Breast epithelium (tissue), 4 donors: ENCODE measurements at places on chromosomes 11 and 22.
A peak's percentile ranks its signal among the peaks of the same experiment; 100 is the strongest.

- H3K36me3 ChIP-seq = no peaks in the 10 kb centered on the region
- no peaks in the 10 kb centered on the region for H3K27me3 ChIP-seq
- H3K27ac ChIP-seq = peak overlapping the region; percentile 84
- DNase-seq = no peak
Measured at GRCh38 chr22:31036671-31037550, 44.2 kb upstream of the SMTN start.

- H3K27me3 ChIP-seq = no peaks in the 10 kb centered on the region
- H3K4me3 ChIP-seq = no peak overlapping the region
- no peaks in the 10 kb centered on the region for H3K4me1 ChIP-seq
- H3K36me3 ChIP-seq = no peaks in the 10 kb centered on the region
- no peak overlapping the region for H3K27ac ChIP-seq
Measured at GRCh38 chr22:39833610-39834009, 60.0 kb downstream of the ENTHD1 start.

GRCh38 chr22:47859881-47860525 is 1097.6 kb downstream of the TBC1D22A start:
- H3K27me3 ChIP-seq = no peaks in the 10 kb centered on the region
- H3K4me3 ChIP-seq = no peak overlapping the region
- H3K36me3 ChIP-seq = no peaks in the 10 kb centered on the region
- no peak overlapping the region for H3K27ac ChIP-seq
- DNase-seq = no peak

DNA sequence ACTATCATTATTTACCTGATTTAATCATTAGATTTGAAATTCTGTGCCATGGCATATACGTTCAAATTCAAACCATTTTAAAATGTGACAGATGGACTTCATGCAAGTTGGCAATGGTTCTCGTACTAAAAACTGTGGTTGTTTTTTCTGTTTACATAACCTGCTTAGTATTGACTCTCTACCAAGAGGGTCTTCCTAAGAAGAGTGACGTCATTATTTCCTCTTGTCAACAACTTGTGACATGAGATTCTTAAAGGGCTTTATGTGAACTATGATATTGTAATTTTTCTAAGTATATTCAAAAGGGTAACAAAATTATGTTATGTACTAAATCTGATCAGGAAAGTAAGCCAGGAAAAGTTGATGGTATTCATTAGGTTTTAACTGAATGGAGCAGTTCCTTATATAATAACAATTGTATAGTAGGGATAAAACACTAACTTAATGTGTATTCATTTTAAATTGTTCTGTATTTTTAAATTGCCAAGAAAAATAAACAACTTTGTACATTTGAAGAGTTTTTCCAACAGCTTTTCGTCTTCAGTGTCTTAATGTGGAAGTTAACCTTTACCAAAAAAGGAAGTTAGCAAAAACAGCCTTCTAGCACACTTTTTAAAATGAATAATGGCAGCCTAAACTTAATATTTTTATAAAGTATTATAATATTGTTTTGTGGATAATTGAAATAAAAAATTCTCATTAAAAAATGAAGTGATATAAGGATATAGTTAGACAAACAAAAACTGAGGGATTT is 87.0 kb downstream of the GRK3 start:
- DNase-seq = no peak
- no peaks in the 10 kb centered on the region for H3K4me1 ChIP-seq
- H3K27ac ChIP-seq = no peak overlapping the region
- H3K27me3 ChIP-seq = no peaks in the 10 kb centered on the region

DNA sequence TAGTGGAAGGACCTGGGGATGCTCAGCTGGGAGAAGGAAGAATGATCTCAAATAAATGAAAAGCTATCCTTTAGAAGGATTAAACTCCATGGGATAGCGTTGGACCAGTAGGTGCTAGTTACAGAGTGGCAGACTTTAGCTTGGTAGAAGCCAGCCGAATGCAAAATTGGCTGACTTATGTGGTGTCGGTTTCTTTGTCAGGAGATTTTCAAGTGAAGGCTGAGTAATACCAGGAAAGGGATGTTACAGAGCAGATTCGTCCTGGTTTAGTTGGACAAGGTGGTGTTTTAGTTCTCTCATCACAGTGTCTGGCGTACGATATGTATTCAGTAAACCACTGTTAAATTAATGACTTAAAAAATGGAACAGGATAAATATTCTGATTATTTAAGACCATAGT is 26.0 kb downstream of the FDX1 start:
- no peaks in the 10 kb centered on the region for H3K4me1 ChIP-seq
- H3K27ac ChIP-seq = no peak overlapping the region
- no peak for DNase-seq
- H3K27me3 ChIP-seq = no peaks in the 10 kb centered on the region

DNA sequence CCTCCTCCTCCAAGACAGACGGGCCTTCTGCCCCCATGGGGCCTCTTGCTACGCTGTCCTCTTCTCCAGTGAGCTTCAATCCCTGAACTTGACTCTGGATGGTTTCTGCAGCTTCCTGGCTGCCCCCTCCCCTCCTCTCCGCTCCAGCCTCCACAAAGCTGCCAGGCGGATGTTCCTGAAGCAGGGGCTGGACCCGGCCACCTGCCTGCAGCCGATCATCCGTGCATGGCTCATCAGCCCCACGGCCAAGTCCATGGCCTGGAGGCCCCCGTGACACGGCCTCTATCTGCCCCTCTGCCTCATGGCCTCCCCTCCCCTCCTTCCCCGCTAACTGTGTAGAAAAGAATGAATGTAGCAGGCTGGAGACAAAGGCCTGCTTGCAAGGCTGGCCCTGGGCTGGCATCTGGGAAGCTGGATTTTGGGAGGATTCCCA is 6.8 kb upstream of the SUN2 start:
- H3K4me1 ChIP-seq = no peaks in the 10 kb centered on the region
- no peak overlapping the region for H3K4me3 ChIP-seq
- H3K27me3 ChIP-seq = no peaks in the 10 kb centered on the region
- H3K27ac ChIP-seq = no peak overlapping the region
- H3K36me3 ChIP-seq = no peaks in the 10 kb centered on the region

- H3K27ac ChIP-seq = no peak overlapping the region
- DNase-seq = no peak
- no peaks in the 10 kb centered on the region for H3K36me3 ChIP-seq
- H3K4me3 ChIP-seq = no peak overlapping the region
Measured at GRCh38 chr11:12232160-12232559, 121.8 kb downstream of the MICAL2 start.

DNA sequence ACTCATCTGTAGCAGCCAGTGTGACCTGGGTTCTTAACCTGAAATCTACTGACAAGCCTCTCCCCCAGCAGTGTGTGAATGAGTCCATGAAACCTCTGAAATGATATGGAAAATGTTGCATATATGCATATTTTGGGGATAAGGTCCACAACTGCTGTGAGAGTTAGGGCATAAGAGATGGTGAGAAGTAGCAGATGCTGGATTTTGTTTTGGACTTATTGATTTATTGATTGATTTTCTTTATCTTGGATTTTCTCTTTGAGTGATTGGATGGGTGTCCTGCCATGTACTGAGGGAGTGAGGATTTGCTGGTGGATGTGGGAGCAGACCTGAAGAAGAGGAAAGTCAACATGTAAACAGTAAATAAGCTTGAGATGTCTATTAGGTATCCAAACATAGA is 211.4 kb upstream of the SORL1-AS1 start:
- no peak for DNase-seq
- H3K4me3 ChIP-seq = no peak overlapping the region
- no peaks in the 10 kb centered on the region for H3K27me3 ChIP-seq
- no peak overlapping the region for H3K27ac ChIP-seq
- H3K36me3 ChIP-seq = no peaks in the 10 kb centered on the region
- no peaks in the 10 kb centered on the region for H3K4me1 ChIP-seq
